ENCODE measurements at places on chromosomes 16 and 17.

DNA sequence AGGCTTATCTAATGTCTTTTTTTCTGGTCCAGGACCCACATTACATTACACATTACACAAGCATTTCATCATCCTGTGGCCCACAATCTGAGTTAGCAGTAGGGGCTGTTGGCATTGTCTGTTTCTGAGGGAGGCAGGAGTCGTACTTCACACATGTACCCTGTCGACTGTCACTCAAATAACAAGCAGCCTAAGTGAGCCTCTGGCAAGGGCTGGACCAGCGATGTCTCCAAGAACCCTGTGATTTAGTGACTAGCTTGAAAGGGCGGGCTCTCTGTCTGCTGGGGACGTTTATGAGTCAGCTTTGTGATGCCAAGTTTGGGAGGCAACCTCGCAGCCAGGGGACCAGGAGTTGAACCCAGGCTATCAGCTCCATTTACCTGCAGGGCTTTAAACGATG is 251.4 kb downstream of the HS3ST3B1 start:
- DNase-seq = no peak

DNA sequence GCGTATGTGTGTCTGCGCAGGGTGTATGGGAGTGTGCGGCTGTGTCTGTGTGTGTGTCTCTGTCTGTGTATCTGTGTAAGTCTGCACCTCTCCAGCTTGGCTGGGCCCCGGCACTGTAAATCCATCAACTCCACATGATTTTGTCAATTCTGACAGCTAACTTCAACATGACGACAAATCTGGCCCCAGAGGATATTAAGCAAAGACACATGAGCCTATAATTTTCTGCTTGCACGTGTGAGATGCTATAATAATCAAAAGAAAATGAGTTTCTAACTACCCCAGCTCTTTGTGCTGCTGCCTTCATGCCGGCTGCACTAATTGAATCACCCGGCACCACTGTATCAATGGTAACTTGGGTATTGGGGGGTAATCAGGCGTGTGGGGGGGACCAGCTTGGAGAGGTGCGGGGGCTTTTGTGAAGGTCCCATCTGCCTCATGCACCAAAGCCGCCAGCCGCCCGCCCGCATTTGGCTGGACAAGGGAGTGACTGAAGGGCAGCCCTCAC is 57.6 kb upstream of the LHX1 start:
- DNase-seq = no peak

DNA sequence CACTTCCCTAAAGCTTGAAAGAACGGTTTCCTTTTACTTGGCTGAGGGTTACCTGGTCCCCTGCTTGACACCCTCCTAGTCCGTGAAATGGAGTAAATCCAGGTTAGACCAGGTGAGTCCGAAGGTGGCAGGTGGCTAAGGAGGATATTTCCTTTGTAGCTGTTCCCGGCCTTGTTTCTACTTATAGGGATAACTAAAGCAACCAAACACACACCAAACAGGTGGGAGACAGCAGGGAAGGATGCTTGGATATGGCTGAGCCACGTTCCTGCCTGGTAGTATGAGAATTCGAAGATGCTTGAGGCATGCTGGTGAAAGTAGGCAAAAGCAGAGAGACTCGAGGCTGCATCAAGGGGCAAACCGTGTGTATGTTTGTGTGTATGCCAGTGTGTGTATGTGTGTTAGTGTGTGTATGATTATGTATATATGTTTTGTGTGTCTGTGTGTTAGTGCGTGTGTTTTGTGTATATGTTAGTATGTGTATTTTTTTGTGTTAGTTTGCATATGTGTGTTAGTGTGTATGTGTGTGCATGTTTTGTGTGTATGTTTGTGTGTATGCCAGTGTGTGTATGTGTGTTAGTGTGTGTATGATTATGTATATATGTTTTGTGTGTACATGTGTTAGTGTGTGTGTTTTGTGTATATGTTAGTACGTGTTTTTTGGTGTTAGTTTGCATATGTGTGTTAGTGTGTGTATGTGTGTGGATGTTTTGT is 28.9 kb downstream of the RBFOX1 start:
- DNase-seq = no peak

- no peak for DNase-seq
These were observed 261.2 kb downstream of the CBLN1 start for GRCh38 chr16:49020436-49020835.

DNA sequence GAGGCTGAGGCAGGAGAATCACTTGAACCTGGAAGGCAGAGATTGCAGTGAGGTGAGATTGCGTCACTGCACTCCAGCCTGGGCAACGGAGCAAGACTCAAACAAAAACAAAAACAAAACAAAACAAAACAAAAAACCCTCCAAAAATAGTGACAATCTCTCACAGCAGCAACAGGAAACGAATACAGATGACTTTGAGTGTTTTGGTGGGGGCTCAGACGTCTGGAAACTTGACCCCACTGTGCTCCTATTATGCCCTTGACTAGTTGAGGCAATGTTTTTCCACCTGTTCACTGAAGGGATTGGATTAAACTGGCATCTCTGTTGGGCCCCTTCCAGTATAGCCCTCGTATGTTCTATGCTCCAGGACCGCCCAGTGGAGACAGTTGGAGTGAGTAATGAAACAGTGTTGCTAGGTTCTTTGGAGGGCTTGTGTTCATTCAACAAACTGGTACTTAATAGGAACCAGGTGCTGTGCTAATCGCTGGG is 167.0 kb downstream of the UTP18 start:
- no peak for DNase-seq

- no peak for DNase-seq
These were observed 34.1 kb downstream of the NME2 start for GRCh38 chr17:51200295-51200694.

- DNase-seq = no peak
These were observed 27.6 kb downstream of the HELZ start for GRCh38 chr17:67217446-67217845.

DNA sequence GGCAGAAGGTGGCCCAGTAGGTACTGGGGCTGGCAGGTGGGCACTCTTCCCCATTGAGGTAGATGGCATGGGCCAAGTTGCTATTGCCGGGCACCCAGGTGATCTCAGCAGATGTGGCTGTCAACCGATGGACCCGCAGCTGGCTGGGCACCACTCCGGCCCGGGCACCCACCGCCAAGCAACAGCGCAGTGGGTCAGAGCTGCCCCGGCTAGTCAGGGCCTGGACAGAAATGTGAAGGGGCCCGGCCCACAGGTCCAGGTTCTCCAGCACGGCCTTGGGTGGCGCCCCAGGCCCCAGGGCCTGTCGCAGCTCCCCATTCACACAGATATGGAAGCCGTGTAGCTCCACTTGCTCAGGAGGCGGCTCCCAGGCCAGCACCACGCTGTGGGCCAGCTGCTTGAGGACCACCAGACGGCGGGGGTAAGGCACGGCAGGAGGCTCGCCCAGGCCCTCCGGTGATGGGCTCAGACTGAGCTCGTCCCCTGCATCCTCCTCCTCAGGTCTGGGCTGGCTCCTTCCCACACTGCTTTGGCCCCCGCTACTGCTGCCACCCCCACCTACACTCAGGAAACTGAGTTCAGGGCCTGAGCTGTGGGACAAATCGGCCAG is 16.5 kb downstream of the TSPOAP1 start:
- DNase-seq = no peak

DNA sequence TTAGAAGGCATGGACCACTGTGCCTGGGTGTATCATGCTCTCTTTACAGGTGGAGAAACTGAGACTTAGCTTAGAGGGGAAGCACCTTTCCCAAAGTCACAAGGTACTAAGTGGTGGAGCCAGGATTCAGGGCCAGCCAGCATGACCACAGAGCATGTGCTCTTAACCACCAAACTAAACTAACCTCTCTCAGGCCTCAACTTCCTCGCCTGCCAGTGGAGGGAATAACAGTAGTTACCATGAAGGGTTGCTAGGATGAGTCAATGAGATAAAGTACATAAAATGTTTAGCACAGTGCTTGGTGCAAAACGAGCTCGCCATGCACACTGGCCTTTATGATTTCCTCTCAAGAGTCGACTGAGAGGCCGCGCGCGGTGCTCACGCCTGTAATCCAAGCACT is 6.4 kb upstream of the MYO1C start:
- DNase-seq = no peak

- DNase-seq = no peak
These were observed 4.0 kb upstream of the NAE1 start for GRCh38 chr16:66834746-66835145.

DNA sequence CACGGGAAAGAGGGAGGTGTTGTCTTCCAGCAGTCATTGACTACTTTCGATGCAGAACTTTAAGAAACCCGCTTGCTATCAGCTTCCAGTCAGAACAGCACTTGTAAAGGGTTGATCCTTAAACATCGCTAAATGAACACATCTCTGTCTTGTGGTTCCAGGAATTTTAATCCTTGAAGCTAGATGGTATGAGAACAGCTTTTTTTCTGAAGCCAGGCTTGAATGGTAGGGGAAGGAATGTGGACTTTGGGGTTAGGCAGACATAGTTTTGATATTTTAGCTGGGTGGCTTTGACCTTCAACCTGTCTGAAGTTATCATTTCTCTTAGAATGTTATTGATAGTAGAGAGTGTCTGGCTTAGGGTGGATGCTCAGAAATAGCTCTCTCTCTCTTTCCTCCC is 81.1 kb downstream of the RGS9 start:
- no peak for DNase-seq

DNA sequence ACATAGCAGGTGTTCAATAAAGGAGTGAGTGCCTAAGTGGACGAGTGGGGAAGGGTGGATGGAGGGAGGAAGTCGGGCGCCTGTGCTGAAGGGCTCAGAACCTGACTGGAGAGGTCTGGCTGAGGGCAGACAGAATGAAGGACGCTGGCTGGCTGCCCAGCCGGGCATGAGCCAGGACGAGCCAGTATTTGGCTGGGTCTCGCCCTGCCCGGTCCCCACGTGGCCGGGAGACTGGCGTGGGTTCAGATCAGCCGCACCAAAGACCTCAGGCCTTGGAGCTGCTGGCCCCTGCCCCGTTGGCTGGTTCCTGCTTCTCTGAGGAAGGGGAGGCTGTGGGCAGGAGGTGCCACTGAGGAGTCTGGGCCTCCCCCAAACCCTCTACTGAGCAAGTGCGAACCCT is 79.8 kb downstream of the ENGASE start:
- DNase-seq = no peak

DNA sequence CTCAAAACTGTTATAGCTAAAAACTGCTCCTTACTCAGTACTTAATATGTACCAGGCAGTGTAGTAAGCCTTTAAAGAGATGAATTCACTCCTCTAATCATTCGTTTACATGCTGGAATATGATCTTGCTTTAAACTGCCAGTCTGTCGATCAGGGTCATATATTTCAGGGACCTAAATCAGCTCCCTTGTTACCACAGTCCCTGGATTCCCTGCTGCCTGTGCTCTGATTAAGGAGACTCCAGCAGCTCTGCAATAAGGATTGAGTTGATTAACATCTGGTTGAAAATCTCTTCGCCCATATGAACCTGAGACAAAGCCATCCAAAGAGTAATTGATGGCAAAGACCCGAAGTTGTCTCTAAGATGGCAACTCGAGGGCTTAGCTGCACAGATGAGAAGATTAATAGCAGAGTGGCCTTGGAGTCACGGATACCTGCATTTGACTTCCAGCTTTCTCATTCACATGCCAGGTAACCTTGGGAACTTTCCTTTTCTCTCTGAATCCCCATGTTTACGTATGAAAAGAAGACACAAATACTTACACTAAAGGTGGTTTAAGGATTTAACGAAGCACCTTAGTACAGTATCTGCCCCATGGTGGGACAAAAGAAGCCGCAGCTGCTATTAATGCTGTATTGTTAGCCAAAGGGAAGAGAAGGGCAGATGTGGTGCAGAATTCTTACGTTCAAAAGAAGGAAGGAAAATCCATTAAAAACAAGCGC is 68.2 kb downstream of the VAT1L start:
- DNase-seq = no peak

DNA sequence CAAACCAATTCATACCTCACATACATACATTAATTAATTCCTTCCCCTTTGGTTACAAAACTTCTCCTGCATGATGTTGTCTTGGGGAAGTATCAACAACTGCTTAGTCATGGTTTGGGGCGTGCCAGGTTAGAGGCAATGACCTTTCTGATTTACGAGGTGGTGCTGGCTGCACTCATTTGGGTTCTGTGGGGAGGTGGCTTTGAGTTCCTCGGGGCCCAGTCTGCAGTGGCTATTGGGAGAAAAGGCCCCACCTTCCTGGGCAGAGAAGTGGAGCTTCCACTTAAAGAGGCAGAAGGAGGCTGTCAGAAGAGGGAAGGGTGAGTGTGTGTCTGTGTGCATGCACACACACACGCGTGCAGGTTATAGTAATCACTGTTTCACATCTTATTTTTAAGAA is 10.2 kb upstream of the ETV4 start:
- no peak for DNase-seq

DNA sequence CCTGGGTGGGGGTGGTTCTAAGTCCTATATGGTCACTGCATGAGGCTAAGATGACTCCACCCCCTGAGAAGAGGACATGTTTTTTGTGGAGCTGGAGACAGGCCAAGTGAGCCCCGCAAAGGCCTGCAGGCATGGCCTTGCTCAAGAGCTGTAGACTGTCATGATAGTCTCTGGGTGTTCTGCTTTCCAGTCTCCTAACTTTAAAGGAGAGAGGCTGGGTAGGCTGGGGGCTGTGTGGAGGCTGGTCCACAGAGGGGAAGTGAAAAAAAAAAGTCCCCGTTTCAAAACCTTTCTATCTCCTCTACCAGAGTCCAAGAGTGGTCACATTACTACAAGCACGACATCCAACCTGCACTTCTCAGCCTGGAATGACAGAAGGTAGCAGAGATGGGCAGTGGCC is 27.1 kb downstream of the CDRT4 start:
- DNase-seq = no peak

GRCh38 chr17:897970-898619 is 81.5 kb downstream of the NXN start:
- DNase-seq = no peak

GRCh38 chr16:4414187-4414917 is 2.0 kb downstream of the CORO7 start:
- peak; percentile 32 for DNase-seq

DNA sequence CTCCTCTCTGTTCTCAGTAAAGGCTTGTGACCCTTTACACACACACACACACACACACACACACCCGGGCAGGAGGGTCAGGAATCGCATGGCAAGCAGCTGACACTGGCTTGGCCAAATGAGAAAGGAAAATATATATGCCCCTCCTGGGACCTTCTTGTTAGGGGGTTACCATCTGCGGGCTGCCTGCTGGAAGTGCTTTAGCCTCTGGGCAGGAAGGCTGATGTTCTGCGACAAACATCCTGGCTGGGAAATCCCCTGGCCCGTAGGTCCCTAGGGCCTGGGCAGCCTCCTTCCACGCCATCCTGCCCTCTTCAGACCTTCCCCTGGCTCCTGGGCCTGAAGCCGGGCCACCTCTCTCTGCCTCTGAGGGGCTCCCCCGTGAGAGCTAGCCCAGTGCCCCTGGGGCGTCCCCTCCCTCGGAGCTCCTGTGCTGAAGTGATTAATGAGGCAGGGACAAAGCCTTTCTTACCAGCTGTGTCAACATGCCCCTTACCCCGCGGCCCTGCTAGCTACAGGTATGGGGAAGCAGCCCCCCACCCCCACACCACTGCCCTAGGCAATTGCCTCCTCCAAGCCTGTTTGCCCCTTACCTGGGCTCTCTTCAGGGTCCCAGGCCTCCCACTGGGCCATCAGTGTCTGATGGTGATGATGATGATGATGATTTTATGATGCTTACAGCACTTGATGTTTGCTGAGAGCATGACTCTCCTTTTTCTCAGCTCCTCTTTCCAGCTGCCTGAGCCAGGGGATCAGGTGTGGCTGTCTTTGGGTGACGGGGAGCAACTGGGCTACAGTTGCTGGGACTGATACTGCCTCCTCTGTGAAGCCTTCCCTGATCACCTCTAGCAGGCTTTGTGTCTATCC is 32.8 kb upstream of the ETV4 start:
- no peak for DNase-seq
